ENCODE measurements at places on chromosomes 1 and 21.

DNA sequence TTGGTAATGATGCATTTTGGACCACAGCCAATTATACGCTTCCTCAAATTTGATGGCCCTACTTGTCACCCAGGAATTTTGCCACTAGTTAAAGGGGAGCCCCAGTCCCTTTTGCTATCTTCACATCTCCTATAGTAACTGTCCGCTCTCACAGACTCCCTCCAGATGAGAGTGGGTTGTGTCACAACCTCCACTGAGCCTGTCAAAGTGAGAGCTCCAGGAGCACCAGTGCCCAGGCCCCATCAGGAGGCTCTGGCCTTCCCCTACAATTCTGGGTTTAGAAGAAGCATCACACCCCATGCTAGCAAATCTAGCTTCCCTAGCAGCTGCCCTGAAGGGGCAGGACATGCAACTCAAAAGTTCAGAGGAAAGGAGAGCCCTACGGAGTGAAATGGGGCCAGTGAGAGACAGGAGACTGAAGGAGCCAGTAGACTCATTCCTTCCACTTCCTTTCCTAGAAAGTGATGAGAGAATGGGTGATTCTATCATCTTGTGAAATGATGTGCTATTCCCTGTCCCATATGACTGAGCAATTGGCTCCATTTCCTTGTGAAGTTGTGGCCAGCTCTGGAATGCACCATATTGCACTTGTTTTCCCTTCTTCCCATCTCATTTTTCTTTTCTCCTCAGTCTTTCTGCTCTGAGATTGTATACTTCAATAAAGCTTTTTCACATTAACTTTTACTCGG, 541.3 kb downstream of the DPYD start:
- DNase-seq = no peak

GRCh38 chr1:207191776-207192175, 87.7 kb downstream of the C4BPA start:
- no peak for DNase-seq

DNA sequence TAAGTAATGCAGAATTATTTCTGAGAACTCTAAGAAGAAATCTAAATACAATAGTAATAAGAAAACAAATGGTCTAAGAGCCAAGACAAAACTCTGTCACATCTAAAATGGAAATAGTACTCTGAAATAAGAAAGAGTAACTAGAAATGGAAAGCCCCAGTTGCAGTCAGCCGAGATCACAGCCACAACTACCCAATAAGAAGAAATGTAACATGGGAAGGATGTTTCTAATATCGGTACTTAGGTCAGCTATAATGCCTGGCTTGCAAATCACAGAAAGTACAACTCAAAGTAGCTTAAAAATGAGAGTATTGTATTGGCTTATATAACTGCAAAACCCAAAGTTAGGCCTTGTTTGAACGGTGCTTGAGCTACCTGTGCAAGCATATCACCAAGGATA, 58.6 kb upstream of the USP25 start:
- no peak for DNase-seq

- no peak for DNase-seq
These were observed at the start of gene DPT for GRCh38 chr1:168728473-168729404. Gene DPT, minus strand, starts transcription at chr1:168729206. Its CDS starts 32 bp downstream, at chr1:168729174.

GRCh38 chr21:35156293-35157278, 107.5 kb upstream of the RUNX1 start:
- DNase-seq = no peak

DNA sequence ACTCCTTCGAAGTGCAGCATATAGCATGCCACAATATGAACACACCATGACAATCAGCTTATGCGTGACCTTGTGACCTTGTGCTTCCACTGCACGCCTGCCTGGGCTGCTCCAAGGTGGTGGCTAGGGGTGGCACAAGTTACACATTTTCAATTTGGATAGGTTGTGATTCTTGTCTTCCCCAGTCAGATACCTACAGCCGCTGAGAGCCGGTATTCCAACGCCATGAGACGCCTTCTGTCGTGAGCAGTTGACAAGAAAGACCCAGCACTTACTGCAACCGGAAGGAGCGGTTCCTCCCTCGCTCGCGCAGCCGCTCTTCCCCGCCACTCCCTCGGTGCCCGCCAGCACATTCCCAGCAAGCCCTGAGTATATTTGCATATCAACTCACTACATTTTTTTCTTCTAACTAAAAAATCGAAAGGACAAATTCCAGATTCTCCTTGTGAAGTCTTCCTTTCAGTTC, 359 bp upstream of the RNU11 start:
- DNase-seq = peak; percentile 79

GRCh38 chr1:41320895-41321676, 40.1 kb upstream of the FOXO6 start:
- DNase-seq = no peak

GRCh38 chr1:14516974-14517840, 81.3 kb upstream of the KAZN start:
- DNase-seq = peak; percentile 99

- DNase-seq = no peak
These were observed 208.4 kb upstream of the ZC3H12A start for GRCh38 chr1:37265786-37266667.

DNA sequence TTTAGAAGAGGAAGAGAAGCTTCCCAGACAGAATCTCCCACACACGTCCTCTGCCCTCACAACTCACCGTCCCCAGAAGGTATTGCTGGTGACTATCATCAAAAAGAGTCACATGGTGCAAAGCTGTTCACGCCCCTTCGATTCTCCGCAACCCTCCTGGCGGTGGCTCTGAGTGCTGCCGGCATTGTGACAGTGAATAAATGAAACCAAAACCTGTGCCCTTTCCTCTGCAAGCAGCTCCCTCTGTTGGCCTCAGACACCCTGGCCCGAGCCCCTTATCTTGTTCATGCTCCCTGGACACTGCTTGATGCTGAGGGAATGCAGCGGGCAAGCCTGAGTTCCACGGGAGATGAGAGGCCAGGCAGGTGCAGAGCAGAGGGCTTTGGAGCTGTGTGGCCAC, 510.3 kb downstream of the NPHP4 start:
- no peak for DNase-seq

- no peak for DNase-seq
These were observed 558.2 kb upstream of the PRMT6 start for GRCh38 chr1:106498238-106498637.

GRCh38 chr1:56561227-56562019, 17.9 kb downstream of the PLPP3 start:
- no peak for DNase-seq

DNA sequence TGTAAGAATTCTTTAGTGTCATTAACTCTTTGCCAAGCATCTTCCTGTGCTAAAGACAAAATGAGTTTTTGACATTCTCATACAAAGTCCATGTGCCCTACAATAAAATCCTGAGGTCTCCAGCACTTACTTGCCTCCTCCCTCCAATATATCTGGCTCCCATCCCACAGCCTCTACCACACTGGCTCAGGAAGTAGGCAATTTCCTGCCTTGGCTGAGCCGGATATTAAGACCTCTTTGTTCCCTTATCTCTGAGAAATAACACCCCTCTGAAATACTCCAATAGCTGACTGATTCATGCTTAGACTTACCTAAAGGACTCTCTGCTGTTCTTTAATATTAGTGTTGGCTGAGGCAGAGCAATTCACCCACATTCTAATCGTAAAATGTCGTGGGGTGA, 37.6 kb upstream of the GORAB start:
- peak; percentile 43 for DNase-seq

GRCh38 chr1:36055706-36056105, 28.2 kb upstream of the TEKT2 start:
- no peak for DNase-seq

GRCh38 chr1:230901671-230902070, 33.4 kb upstream of the C1orf198 start:
- no peak for DNase-seq

GRCh38 chr21:36321325-36322082, 1.5 kb downstream of the MORC3 start:
- peak; percentile 1 for DNase-seq

GRCh38 chr1:211603713-211604112, 24.8 kb upstream of the SLC30A1 start:
- DNase-seq = no peak

DNA sequence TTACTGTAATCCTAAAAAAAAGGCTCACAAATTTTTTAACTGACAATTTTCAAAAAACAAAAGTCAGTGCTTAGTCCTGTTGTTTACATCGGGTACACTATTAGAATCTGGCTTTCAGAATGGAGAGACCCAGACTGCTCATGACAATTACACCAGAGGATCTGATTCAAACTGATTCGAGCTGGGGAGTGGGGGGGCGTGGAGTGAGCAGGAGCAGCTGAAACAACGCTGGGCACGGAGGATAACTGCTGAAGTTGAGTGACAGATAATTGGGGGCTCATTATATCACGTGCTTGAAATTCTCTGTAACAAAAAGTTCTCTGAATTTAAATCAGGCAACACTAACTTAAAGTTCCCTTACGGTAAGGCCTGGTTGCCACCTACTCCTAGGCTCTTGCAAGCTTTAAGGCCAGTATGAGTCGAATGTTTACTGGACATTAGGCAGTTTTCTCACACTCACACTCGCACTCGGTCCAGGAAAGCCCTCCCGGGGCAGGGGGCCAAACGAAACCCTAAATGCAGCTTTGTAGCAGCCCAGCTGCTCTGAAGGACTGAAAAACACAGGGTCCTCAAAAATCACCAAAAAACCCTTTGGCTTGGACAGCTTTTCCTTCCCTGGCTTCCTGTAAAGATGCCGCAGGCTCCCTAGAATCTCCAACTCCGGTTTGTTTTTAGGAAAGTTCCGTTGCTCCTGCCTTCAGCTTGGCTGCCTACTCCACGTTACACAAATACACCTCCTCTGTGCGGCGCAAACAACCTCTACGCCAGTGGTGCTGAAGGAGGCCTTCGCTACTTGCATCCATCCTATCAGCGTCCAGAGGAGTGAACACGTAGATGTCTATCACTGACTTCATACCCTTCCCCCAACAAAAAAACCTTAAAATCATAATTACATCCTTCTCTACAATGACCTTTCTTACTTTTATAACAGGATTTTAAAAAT, 42.9 kb downstream of the CAPZB start:
- DNase-seq = no peak

GRCh38 chr1:115555446-115555845, 86.3 kb upstream of the VANGL1 start:
- no peak for DNase-seq

Measured in retinal pigment epithelial cell (primary cell).